ENCODE measurements at places on chromosomes 2 and 18.

DNA sequence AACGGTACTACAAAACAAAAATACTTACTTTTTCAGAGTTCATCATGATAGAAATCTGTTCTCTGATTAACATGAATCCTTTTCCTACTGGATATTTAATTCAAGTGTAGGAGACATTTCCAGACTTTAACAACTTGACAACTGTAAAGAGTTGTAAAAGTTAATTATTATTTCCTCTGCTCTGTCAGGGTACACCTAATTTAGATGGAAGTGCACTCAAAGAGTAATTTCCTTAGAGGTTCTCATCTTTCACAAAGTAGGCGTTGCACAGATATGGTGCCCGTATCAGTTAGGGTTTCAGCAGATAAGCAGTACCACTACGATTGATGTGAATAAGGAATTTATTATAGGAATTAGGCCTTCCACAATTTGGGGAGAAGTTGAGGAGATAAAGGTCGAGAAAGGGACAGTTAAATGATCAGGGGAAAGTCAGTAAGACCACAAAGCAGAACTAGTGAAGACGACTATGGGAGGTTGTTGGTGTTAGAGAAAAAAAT is 16.2 kb upstream of the PDE11A start:
- DNase-seq: no peak

- peak; percentile 18 for DNase-seq
Measured at GRCh38 chr2:84972207-84972783, 1.3 kb downstream of the KCMF1 start.

DNA sequence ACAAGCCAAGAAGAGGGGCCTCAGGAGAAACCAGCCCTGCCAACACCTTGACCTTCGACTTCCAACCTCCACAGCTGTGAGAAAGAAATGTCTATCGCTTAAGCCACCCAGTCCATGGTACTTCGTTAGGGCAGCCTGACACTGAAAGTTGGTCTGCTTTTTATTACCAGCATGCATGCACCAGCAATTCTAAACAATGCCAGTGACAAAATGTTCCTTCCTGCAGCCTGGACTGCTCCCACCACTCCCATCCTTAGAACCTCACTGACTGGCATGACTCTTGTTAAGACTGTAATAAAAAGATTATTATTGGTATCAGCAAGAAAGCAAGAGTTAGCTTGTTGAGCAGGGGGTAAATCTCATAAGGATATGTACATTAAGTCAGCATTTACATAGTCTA is 33.6 kb downstream of the TMEM177 start:
- DNase-seq: no peak

DNA sequence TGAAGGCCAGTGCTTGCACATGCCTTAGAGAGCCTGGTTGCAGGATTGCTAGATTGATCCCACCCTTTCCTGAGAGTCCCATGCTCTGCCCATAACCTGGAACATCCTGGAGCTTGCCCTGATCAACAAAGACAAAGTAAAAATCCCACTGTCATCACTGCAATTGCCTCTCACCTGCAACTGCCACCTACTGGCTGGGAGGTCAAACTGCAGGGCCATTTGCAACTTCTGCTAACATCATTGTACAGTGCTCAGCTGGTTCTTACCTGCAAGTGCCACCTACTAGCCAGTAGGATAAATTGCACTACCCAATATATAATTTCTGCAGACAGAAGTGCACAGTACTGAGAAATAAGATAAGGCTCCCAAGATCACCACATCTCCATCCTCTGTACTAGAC is 947.5 kb downstream of the CPS1 start:
- DNase-seq: no peak

- peak; percentile 77 for DNase-seq
Measured at GRCh38 chr2:11155381-11156035, at the start of gene SLC66A3. Gene SLC66A3 (plus strand): TSS chr2:11155467. CDS start chr2:11155547, 80 bp downstream.

GRCh38 chr2:241111440-241111805 is 9.3 kb upstream of the MTERF4 start:
- no peak for DNase-seq

DNA sequence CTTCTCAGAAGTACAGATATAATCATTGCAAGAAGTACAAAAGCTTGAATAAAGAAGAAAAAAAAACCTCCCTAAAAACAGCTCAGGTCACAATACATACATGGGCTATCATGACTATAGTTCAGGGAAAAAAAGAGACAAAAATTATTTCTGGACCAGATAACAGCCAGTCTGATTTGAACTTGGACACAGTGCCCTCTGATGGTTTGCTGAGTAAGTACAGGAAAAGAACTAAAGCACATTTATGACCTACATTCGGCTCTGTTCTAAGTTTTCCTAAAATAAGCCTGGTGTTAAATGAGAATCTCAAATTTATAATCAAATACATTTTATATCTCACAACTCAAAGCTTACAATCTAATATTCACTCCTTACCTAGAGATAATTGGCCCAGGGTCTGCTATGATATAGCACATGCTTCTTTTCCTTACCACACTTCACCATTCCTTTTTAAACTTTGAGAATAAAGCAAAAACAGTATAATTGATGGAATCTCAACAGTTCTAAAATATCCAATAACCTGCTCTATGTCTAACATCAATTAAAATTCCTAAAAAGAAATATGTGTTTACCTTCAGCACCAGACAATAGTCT is 81.1 kb downstream of the RAPH1 start:
- DNase-seq: peak; percentile 50

GRCh38 chr2:101305035-101305434 is 3.5 kb downstream of the RNF149 start:
- DNase-seq: no peak

DNA sequence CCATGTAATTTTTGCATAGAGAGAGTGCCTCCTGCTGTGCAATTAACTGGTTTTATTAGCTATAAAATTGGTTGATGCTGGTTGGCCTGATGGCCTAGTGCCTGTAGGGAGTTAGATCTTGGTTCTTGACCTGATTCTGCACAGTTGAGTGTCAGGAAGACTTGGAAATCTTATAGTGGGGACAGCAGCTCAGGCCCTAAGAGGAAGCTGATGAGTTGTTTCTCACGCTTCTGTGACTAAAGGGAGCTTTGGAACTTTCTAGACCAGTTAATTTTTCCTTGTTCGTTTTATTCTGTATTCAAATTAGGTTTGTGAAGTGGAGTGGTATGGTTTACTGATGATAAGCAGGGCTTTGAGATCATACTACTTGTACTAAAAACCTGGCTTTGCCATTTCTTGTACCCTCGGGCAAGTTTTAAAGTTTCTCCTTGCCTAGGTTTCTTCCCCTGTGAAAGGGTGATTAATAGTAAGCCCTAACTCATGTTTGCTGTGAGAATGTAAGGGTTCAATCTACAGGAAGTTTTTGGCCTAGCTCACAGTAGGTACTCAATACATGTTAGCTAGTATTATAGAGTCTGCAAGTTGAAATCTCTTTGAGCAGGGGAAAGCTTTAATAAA is 82.1 kb downstream of the MAP3K20 start:
- DNase-seq: no peak

- DNase-seq: no peak
Measured at GRCh38 chr2:223494942-223495341, 107.2 kb downstream of the SCG2 start.

- DNase-seq: no peak
Measured at GRCh38 chr2:64930258-64930671, 58.9 kb upstream of the SLC1A4 start.

DNA sequence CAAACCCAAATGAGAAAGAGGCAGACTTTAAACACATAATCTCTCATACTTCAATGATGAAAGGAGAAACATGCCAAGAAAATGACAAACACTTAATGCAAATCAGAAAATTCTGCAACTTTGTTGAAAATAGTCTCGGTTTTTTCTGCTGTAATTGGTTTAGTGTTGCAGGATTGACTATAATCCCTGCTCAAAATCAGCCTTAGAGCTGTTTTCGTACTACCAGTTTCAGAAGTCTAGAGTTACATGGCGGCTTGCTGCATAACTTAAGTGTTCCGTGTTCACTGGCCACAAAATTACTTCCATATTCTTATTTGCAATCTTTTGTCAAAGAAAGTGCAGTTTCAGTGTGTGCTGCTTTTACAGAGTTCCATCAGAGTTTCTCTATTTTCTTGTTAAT is 48.9 kb upstream of the ITGAV start:
- DNase-seq: no peak

- no peak for DNase-seq
Measured at GRCh38 chr2:30393510-30393909, 53.5 kb upstream of the LCLAT1 start.

DNA sequence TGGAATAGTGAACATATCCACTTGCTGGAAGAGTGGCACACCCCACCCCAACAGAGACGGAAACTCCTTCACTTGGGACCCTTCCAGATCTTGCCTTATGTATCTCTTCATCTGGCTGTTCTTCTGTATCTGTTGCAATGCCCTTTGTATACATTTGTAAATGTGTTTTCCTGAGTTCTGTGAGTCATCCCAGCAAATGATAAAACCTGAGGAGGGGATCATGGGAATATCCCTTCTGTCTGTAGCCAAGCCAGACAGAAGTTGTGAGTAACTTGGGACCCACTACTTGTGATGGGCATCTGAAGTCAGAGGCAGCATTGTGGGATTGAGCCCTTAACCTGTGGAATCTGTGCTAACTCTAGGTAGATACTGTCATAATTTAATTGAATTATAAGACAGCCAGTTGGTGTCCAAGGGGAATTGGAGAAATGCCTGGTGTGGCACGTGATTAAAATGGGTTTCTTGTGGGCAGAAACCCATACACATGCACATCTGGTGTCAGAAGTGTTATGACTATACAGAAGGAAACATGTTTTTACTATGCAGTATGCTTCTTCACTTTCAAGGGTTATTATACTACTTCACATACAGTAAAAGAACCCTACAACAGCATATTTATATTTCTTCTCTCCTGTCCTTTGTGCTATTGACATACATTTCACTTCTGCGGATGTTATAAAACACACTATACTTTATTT is 32.3 kb upstream of the TMEM247 start:
- no peak for DNase-seq

GRCh38 chr2:15560140-15560987 is 770 bp downstream of the NBAS start:
- DNase-seq: peak; percentile 55

DNA sequence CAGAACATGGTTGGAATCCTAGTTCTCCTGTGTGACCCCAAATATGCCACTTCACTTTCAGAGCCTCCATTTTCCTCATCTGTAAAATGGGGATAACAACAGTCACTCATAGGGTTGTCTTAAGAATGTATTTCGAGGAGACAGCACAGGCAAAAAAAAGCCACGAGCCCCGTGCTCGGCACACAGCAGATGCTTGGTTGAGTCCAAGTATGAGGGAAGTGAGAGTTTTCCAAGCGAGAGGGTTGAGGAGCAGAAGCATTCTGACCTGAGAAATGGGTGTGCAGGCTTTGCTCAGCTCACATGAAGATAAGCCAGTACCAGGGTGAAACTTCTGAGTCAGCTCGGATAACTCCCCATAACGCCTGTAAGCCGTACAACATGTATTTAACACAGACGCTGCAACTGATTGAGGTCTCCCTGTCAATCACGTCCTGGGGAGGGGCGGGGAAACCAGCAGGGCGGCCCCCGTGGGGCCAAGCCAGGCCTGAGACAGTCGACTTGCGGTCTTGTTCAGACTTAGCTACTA is 23.0 kb upstream of the ODC1 start:
- DNase-seq: no peak

DNA sequence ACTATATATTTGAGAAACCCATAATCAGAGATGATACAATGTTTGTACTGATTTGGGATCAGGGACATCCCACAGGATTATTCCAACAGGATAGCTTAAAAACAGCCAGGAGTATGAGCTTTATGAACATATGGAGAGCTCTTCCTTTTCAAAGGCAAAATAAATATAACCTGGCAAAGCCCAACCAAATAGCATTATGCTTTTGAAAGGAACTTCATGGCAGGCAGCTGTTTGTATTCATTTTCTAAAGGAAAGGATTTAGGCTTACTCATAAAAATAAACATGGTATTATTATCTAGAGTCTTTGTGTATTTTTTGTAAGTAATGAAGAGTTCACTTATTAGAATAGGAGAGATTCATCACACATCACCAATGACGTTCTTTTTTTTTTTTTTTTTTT is 44.4 kb downstream of the CCDC195 start:
- no peak for DNase-seq

- DNase-seq: peak; percentile 3
Measured at GRCh38 chr2:41595240-41595639, 452.6 kb upstream of the PKDCC start.

All from M059J (cell line).